Thoracic aorta (tissue), 2 donors: ENCODE measurements at places on chromosomes 3 and 15. TPM values are rescaled to one million over a fixed set of nuclear protein-coding genes. Genes with fewer than 3 reads are reported as not detected.

The ZNF639 gene
- 62.2 TPM for total RNA-seq

The NMD3 gene
- 41.2 TPM for total RNA-seq

The SYNPR gene
- total RNA-seq: not detected

The FAN1 gene
- 14.5 TPM for total RNA-seq

The FBXL2 gene
- total RNA-seq: 24.6 TPM

The POPDC2 gene
- total RNA-seq: 13.3 TPM

The SYNM gene
- total RNA-seq: 102 TPM

The PPP1R14D gene
- not detected for total RNA-seq

The ASB14 gene
- total RNA-seq: not detected

The IGSF10 gene
- total RNA-seq: 34.6 TPM

The DUOXA2 gene
- total RNA-seq: not detected

The SH2D7 gene
- total RNA-seq: not detected

DNA sequence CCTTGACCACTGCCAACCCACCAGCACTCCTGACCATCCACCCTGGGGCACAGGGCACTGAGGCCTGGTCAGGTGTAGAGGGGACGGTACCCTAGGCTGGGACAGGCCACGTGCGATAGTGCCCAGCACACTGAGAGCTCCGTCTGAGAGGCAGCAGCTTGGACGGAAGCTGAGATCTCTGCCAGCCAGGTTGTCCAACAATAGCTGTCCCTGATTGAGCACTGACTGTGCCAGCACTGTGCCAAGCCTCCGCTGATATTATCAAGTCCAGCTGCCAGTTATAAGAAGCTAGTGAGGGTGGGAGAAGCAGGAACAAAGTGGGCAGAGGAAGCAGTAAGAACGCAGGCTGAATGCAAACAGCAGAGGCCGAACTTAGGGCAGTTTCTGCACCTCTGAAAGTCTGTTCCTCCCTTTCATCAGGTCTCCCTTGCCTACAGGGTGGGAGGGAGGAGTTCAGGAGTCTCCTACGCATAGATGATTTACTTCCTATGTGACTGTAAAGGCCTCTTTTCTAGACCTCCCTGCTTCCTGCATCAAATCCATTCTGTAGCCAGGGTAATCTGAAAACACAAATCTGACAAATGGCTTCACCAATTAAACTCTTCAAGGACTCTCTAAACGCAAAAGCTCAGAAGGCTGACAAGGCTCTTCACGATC is 29.7 kb downstream of the MRPS11 start:
- no peak overlapping the region for H3K27ac ChIP-seq
- no peaks in the 10 kb centered on the region for H3K36me3 ChIP-seq
- H3K4me1 ChIP-seq: no peaks in the 10 kb centered on the region
- H3K4me3 ChIP-seq: no peak overlapping the region
- H3K27me3 ChIP-seq: no peaks in the 10 kb centered on the region
- no peak for DNase-seq

DNA sequence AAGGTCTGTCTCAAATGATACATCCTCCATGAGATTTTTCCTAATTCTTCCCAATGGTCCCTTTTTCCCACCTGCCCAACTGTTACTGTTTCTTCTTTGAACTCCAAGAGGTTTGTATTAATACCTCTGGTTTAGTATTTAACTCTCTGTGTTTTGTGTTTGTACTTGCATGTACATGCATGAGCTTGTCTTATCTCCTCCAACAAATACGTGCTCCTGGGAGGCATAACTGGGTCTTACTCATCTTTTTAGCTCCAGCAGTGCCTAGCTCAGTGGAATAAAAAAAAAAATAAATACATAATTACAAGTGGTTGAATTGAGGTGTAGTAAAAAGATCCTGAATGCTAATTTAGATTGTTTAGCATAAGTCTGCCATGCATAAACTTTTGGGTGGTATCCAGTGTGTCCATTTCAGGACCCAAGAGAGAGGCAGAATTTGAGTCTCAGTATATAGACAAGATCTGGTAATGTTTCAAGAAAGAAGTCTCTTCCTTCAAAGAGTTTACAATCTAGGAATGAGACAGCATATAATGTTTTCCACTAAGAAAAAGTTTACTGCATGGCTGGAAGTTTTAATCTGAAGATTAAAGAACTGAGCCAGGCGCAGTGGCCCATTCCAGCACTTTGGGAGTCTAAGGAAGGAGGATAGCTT is 1.7 kb upstream of the LYSMD2 start:
- no peak for DNase-seq
- H3K36me3 ChIP-seq: no peaks in the 10 kb centered on the region
- H3K4me1 ChIP-seq: peaks cover 7% of the 10 kb centered on the region
- H3K4me3 ChIP-seq: no peak overlapping the region
- no peak overlapping the region for H3K27ac ChIP-seq

- no peak for DNase-seq
- H3K4me3 ChIP-seq: no peak overlapping the region
- H3K27ac ChIP-seq: no peak overlapping the region
Observed at GRCh38 chr3:160003520-160004128, 15.0 kb downstream of the IL12A start.

GRCh38 chr3:78277801-78278200 is 1237.9 kb downstream of the ROBO2 start:
- no peak for DNase-seq
- H3K4me3 ChIP-seq: no peak overlapping the region
- no peaks in the 10 kb centered on the region for H3K27me3 ChIP-seq
- no peaks in the 10 kb centered on the region for H3K4me1 ChIP-seq
- no peak overlapping the region for H3K27ac ChIP-seq

- no peak overlapping the region for H3K27ac ChIP-seq
- H3K36me3 ChIP-seq: no peaks in the 10 kb centered on the region
- no peaks in the 10 kb centered on the region for H3K27me3 ChIP-seq
- no peak for DNase-seq
- H3K4me3 ChIP-seq: no peak overlapping the region
- no peaks in the 10 kb centered on the region for H3K4me1 ChIP-seq
Observed at GRCh38 chr15:68989541-68990230, 24.8 kb upstream of the NOX5 start.

DNA sequence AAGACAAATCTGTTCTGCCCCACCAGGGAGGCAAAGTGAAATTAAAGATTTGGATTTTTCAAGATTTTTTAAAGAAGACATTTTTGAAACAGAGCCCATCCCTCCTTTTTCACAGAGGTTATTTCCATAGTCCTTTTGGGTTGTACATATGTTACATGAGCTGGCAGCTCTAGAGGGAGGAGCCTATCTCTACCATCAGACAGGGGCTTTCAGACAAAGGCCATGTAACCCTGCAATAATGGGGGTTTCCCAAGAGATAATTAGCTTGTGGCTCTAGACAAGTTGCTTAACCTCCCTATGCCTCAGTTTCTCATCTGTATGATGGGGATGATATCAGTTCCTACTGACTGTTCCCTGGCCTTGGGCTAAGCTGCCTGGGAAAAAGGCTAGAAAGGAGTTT is 8.0 kb upstream of the TBC1D21 start:
- no peak overlapping the region for H3K27ac ChIP-seq
- no peak overlapping the region for H3K4me3 ChIP-seq
- H3K36me3 ChIP-seq: no peaks in the 10 kb centered on the region
- no peaks in the 10 kb centered on the region for H3K4me1 ChIP-seq
- no peaks in the 10 kb centered on the region for H3K27me3 ChIP-seq

DNA sequence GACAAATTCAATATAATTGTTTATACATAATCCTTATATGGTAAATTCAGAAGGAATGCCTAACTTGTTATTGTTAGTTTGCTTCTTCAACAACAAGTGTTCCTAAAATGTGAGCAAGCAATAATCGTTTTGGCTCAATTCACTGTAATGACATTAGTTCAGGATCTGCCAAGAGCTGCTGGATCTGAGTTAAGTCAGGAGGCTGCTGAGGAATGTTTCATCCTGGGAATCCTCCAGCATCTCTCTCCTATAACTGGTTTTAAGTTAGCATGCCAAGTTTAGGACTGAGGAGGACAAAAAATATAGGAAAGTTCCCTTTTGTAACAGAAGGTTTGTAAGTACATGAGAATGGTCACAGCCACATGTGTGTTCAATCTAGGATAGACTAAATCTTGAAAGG is 4.9 kb upstream of the GTF2A2 start:
- H3K4me3 ChIP-seq: no peak overlapping the region
- peaks cover 16% of the 10 kb centered on the region for H3K36me3 ChIP-seq
- no peaks in the 10 kb centered on the region for H3K4me1 ChIP-seq
- no peak overlapping the region for H3K27ac ChIP-seq
- DNase-seq: no peak
- H3K27me3 ChIP-seq: no peaks in the 10 kb centered on the region

- no peak overlapping the region for H3K4me3 ChIP-seq
- no peak overlapping the region for H3K27ac ChIP-seq
- no peaks in the 10 kb centered on the region for H3K27me3 ChIP-seq
- H3K36me3 ChIP-seq: no peaks in the 10 kb centered on the region
Observed at GRCh38 chr15:50828610-50829206, 63.2 kb upstream of the SPPL2A start.

GRCh38 chr3:38367779-38368178 is 21.2 kb downstream of the XYLB start:
- no peaks in the 10 kb centered on the region for H3K27me3 ChIP-seq
- H3K36me3 ChIP-seq: no peaks in the 10 kb centered on the region
- H3K27ac ChIP-seq: no peak overlapping the region
- no peak for DNase-seq

GRCh38 chr3:187750006-187750512 is 4.8 kb upstream of the BCL6 start:
- no peak overlapping the region for H3K27ac ChIP-seq
- no peak for DNase-seq
- H3K4me1 ChIP-seq: peaks cover 10% of the 10 kb centered on the region
- no peaks in the 10 kb centered on the region for H3K27me3 ChIP-seq

DNA sequence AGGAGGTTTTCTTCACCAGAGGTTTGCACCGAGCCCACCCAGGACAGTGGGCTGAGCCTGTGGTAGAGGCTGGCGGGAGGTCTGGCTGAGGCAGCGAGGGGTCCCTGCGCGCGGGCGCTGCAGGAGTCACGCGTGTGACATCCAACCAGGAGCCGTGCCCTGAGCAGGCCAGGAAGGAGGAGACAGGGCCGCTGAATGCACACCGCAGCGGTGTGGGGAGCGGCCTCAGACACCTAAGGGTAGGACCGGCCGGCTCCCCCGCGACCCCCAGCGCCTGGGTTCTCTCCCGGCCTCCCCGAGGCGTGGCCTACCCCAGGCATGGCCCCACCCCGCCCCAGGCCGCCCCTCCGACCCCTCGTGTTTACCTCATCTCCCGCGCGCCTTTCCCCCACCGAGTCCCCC is 412 bp downstream of the SLC41A3 start:
- no peaks in the 10 kb centered on the region for H3K36me3 ChIP-seq
- no peak for DNase-seq
- H3K27me3 ChIP-seq: no peaks in the 10 kb centered on the region
- H3K4me1 ChIP-seq: peaks cover 29% of the 10 kb centered on the region

- H3K27me3 ChIP-seq: no peaks in the 10 kb centered on the region
- no peak for DNase-seq
Observed at GRCh38 chr3:93969997-93970396, 3.7 kb downstream of the PROS1 start.

DNA sequence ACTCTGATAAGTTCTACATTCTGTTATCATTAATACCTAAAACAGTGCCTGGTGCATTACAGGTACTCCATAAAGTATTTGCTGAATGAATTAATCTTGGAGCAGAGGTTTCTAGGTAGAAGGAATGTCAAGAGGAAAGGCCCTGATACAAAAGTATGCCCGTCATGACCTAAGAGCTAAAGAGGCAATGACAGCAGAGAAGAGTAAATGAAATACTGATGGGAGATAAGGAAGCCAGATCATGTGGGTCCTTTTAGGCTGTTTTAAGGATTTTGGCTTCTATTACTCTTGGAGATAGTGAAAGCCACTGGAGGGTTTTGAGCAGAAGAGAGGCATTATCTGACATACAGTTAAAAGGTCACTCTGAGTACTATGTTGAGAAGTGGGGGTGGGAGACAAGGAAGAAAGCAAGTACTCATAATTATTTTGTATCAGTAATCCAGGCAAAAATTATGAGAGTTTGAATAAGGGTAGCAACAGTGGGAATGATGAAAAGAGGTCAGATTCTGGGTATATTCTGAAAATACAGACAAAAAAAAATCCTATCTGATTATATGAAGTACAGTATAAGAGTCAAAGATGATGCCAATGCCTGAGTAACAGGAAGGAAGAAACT is 48.3 kb downstream of the DENND4A start:
- H3K27ac ChIP-seq: no peak overlapping the region
- no peak for DNase-seq
- no peak overlapping the region for H3K4me3 ChIP-seq

DNA sequence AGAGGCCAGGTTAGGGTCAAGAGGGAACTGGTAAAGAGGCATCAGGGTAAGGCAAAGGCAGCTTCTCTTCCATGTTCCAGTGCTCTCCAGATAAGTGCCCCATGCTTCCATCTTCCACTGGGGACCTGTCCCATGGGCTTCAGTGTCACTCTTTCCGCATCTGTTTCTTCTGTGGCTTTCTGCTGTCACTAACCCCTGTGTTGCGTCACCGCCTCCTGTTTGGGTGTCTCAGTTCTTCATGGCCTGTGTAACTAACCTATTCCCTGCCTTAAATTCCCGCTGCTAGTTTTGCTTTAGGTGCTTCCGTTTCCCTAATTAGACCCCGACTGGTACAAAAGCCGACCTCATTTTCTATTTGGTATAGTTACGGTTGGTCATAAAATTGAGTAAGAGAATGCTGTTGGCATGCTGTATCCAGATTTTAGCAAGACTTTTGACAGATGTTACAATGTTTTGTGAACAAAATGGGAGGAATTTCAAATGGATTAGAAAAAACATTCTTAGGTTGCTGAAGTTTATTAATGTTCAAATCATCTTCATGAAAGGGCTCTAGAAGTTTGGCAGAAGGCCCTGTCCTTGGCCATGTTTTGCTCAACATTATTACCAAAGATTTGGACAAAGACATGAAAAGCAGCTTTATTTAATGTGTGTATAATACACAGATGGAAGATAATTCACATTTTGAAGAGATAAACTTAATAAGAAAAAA is 245.3 kb downstream of the BBX start:
- H3K27ac ChIP-seq: no peak overlapping the region
- H3K4me1 ChIP-seq: no peaks in the 10 kb centered on the region
- H3K4me3 ChIP-seq: no peak overlapping the region

- no peak overlapping the region for H3K27ac ChIP-seq
- H3K36me3 ChIP-seq: no peaks in the 10 kb centered on the region
- H3K4me3 ChIP-seq: peak overlapping the region; percentile 72
- peaks cover 2% of the 10 kb centered on the region for H3K4me1 ChIP-seq
- DNase-seq: no peak
Observed at GRCh38 chr3:56800832-56801661, 702 bp downstream of the ARHGEF3 start.

GRCh38 chr3:185677146-185677829 is 91.2 kb downstream of the SENP2 start:
- no peak overlapping the region for H3K4me3 ChIP-seq
- DNase-seq: no peak
- no peaks in the 10 kb centered on the region for H3K4me1 ChIP-seq
- H3K36me3 ChIP-seq: no peaks in the 10 kb centered on the region
- H3K27me3 ChIP-seq: no peaks in the 10 kb centered on the region

GRCh38 chr3:150450916-150451315 is 42.8 kb downstream of the TSC22D2 start:
- H3K4me1 ChIP-seq: peaks cover 50% of the 10 kb centered on the region
- no peak for DNase-seq
- H3K36me3 ChIP-seq: no peaks in the 10 kb centered on the region
- no peak overlapping the region for H3K4me3 ChIP-seq

GRCh38 chr3:151550642-151551041 is 89.8 kb upstream of the IGSF10 start:
- H3K27ac ChIP-seq: no peak overlapping the region
- no peaks in the 10 kb centered on the region for H3K27me3 ChIP-seq
- H3K4me3 ChIP-seq: no peak overlapping the region
- no peak for DNase-seq

GRCh38 chr3:15434756-15435155 is 7.4 kb downstream of the EAF1 start:
- DNase-seq: no peak
- peaks cover 14% of the 10 kb centered on the region for H3K4me1 ChIP-seq
- H3K27me3 ChIP-seq: no peaks in the 10 kb centered on the region
- no peak overlapping the region for H3K27ac ChIP-seq
- no peak overlapping the region for H3K4me3 ChIP-seq
- H3K36me3 ChIP-seq: peaks cover 59% of the 10 kb centered on the region
